ENCODE measurements at places on chromosomes 1 and 21.

- no peak for DNase-seq
Measured at GRCh38 chr1:228944935-228945371, 209.7 kb downstream of the RHOU start.

GRCh38 chr1:58941471-58942289, 157.8 kb upstream of the JUN start:
- no peak for DNase-seq

DNA sequence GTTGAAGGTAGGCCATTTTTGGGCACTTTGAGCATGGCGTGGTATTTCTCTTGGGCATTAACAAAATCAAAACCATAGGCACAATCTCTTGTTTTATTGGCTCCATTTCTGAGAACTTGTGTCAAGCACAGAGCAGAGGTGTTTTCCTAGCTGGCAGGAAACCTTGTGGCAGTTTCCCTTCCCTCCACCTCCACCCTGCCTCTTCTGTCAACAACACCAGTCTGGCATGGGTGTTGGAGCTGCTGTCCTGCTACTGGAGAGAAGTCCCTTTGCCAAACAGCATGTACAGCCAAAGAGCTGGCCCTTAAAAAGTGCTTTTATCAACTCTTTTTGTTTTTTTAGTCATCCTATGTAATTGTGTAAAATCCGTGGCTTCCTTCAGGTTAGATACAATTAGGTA, 16.0 kb downstream of the ATP1A1 start:
- no peak for DNase-seq

DNA sequence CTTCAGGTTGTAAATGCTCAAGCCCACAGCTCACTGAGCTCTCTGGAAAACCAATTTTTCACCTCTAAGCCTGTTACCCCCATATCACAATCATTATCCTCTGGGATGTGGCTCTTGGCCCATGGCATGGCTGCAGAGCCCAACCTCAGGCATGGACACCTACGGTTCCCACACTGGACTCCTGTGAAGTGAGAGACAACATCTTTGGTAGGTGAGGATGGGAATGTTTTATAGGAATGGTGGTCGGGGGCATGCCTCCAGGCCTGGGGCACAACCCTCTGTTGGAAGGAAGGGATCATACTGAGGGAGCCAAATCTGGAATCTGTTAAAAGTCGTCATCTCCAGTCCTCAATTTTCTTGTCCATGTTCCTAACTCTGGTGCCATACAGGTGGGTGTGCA, 179.1 kb downstream of the FOXD2 start:
- no peak for DNase-seq

- no peak for DNase-seq
Measured at GRCh38 chr1:169493251-169493650, 7.5 kb upstream of the SLC19A2 start.

DNA sequence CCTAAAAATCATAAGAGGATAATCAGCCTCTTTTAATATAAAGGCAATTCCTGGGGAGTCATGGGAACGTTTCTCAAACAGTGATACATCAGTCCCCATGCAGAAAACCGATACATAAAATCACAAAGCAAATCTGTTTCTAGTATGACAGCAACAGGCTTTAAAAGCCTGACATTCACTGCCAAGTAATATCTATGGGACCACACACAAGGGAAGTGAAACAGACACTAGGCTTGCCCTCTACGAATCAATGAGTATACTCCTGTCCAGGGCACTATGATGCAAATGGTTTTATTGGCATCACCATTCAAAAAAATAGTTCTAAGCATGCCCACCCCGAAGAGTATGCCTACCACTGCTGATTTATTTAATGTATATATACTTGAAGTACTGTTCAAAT, 54.4 kb downstream of the TIAM1 start:
- DNase-seq, result no peak

- DNase-seq, result no peak
Measured at GRCh38 chr1:23720256-23720995, 22.8 kb upstream of the ELOA start.

Data from urinary bladder (tissue), 4 donors.